ENCODE measurements at places on chromosomes 6 and 20.

GRCh38 chr6:35691027-35691824 lies 2.5 kb upstream of the FKBP5 start:
- DNase-seq: no peak

GRCh38 chr6:3301506-3301905 lies 42.8 kb downstream of the PSMG4 start:
- DNase-seq: no peak

GRCh38 chr20:58131551-58132142 lies 96.8 kb downstream of the ANKRD60 start:
- no peak for DNase-seq

- DNase-seq: no peak
Observed at GRCh38 chr6:7687145-7688111, 38.5 kb upstream of the BMP6 start.

GRCh38 chr20:13131688-13132087 lies 89.4 kb upstream of the ISM1 start:
- DNase-seq: no peak

- no peak for DNase-seq
Observed at GRCh38 chr20:13344671-13345070, 123.6 kb downstream of the ISM1 start.

- DNase-seq: no peak
Observed at GRCh38 chr6:52537001-52537753, 39.7 kb downstream of the TRAM2 start.

DNA sequence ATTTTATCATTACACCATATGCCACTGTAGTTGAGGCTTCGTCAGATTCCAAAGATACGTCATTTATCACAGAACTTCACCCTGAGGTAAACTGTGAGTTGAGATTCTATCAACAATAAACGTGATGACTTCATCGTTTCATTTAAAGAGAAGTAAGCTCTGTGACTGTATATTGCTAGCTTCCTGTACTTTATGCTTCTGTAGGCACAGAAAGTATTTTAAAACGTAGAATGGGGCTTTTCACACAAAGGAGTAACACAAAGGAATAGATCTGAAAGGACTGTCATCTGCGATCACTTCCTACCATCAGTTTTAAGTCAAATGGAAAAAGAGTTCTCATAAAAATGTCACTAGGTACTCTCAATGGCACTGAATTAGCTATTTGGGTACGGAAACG lies 234.4 kb upstream of the MCHR2 start:
- no peak for DNase-seq

- no peak for DNase-seq
Observed at GRCh38 chr6:82568290-82568993, 204.8 kb downstream of the TPBG start.

GRCh38 chr6:22204153-22204552 lies 92.7 kb downstream of the PRL start:
- DNase-seq: no peak

- DNase-seq: no peak
Observed at GRCh38 chr6:137403855-137404254, 90.3 kb downstream of the OLIG3 start.

- DNase-seq: no peak
Observed at GRCh38 chr6:41777551-41778285, 2.0 kb downstream of the FRS3 start.

DNA sequence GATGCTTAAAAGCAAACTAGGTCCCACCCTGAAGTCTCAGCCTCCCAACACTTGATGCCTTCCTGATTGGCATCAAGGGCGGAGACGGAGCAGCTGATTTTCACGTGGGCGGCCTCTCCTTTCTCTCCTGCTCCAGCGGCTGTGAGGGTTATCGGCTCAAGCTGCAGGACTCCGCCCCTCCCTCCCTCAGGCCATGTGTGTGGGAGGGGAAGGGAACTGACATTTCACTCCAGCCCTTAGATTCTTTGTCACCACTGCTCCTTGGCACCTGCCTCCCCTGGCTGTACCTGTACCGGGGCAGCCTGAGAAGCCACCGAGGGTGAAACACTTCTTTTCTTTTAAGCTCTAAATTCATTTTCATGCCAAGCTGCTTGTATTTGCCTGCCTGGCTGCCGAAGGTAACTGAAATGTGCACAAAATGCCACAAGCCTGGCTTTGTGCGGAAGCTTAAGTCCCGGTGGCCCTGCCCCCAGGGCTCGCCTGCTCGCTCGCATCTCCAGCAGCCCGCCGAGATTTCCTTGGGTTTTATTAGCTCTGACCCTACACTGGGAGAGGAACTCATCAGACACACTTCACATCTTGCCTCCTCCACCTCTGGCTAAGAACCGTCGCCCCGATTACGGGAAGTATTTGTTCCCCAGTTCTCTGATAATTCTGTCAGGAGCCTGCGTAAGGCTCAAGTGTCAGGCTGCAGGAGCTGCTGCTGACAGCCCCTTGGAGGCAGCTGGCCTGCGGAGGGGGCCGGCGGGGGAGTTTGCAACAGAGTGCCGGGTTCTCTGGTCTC lies 9.6 kb upstream of the CPNE5 start:
- DNase-seq: no peak

DNA sequence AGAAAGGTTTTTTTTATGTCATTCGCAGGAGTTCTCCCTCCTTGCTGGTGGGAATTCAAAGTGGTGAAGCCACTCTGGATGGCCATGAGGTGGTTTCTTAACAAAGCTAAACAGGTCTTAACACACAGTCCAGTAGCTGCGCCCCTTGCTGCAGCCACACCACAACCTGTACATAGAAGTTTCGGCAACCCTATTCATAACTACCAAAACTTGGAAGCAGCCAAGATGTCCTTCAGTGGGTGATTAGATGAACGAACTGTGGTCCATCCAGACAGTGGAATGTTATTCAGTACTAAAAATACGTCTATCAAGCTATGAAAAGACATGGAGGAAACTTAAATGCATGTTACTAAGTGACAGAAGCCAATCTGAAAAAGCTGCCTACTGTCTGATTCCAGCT lies 78.9 kb downstream of the FAM120B start:
- DNase-seq: no peak

DNA sequence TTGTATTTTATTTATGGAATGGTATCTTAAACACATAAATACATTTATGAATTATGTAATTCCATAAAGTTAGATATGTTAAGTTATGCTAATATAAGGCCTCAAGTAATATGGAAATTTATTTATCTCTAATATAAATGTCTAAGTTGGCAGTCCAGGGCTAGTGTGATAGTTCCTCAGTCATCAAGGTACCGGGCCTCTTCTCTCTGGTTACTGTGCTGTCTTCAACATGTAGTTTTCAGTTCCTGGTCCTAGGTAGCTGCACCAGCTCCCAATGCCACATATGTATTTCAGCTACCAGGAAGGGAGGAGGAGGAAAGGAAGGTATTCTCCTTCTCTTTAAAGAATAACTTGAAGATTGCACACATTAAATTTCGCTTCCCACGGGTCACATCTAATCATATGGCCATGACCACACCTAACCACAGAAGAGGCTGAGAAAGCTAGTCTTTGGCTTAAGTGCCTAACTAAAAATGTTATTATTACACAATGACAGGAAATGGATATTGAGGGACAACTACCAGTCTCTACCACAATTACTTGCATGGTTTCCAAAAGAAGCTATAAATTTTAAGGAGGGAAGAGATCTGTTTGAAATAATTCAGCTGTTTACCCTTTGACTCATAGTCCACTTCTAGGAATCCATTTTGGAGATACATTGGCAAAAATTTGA lies 68.6 kb downstream of the BCKDHB start:
- DNase-seq: no peak

DNA sequence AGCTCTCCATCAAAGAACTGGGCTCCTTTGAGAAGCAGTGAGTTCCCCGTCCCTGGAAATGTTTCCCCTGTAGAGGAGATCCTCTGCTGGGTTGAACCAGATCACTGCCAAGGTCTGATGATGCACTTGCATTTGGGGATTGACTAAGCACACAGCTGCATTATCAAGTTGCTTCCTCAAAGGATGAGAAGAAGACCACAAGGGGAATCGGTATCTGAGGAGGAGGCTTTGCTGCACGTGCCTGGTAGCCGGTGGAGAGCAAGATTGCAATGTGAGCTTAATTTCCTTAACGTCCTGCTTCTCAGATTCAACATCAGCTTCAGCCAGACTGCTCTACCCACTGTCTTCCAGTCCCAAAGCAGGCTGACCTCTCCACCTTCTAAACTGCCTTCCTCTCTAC lies 128.8 kb upstream of the STMND1 start:
- no peak for DNase-seq

DNA sequence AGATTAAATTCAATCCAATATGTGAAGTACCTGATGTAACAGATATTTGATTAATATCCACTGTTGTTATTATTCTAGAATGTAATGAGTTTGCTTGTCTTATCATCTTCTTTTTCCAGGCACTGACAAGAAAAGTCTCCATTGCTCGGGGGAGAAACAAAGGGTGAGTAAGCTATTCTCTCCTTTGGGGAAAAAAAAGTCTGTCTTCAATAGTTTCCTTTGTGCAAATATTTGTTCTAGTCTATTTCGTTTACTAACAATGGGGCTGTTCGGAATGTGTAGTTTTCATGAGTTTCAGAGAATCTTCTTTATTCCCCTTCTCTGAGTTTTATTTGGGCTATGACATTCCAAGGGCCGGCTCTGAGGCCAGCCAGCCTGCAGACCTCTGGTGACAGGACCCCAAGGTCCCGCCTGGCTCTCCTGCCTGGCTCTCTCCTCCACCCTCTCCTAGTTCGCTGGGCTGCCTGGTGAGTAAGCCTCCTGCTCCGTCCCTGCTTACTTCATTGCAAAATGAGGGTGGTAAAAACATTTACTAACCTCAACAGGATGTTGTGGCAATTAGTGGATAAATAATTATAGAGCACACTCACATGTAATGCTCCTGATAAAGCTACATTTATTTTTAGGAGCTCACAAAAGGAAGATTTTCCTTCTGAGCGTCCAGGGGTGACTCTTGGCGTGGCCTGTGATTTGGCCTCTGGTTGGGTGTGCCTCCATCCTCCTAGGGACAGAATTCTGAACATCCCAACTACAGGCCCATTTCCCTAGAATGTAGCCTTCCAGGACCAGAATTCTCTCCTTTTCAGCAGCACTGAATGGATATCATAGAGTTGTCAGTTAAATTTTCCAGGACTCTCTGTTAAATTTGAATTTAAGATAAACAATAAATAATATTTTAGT lies 43.1 kb upstream of the SNX9 start:
- DNase-seq: no peak

DNA sequence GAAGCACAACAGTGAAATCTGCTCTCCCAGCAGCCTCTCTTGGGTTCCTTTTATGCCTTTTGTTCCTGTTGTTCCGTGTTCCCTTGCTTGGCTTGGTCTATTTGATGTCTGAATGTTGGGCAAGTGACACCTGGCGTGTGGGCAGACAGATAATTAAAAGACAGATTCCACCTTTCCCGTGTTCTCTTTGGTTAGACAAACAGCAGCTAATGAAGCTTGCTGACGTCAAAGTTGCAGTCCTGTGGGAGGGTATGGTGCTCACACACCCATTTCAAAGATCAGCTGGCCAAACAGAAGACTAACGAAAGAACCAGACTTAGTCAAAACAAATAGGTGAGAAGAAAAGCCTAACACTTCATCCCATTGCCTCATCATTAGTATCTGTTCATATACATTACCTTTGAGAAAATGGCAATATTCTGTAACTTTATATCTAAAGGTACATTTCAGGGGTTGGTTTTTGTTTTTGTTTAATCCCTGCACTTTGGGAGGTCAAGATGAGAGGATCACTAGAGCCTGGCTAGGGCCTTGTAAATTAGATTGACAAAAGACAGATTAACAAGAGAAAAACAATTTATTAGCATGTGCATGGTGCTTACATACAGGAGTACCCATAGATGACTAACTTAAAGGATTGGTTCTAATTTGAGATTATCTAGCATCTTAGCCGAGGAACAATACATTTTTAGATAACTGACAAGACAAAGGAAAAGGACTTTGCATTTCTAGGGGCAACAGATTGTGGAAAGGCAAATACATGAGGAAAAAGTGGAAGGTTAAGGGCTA lies 48.9 kb upstream of the TNFRSF21 start:
- DNase-seq: no peak

DNA sequence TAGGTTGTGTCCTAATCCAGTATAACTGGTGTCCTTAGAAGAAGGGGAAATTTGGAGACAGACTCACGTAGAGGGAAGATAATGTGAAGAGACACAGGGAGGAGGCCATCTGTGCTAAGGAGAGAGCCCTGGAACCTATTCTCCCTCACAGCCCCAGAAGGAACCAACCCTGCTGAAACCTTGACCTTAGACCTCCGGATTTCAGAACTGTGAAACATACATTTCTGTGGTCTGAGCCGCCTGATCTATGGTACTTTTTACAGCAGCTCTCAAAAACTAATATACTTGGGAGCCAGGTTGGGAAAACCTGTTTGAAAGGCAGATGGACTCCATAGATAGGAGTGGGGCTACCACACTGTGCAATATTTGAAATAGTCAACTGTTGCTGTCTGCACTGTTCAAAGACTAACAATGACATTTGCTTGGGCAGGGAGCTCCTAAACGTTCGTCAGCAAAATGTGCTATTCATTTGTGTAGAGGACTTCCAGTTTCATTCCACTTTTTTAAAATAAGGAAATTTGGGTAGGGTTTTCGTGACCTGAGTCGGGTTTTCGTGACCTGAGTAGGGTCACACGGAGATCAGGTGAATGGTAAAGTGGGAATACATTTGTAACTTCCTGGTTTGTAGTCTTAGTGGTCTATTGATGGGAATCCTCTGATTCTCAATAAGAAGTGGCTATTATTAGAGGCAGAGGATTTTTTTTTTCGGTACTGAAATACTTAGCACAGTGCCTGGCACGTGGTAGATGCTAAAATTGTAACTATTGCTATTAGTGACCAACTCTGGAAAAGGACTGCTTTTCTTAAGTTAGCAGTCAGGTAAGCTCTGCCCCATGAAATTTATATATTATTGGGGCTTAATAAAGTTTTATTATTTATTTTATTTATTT lies 11.4 kb downstream of the TAGAP start:
- DNase-seq: no peak

DNA sequence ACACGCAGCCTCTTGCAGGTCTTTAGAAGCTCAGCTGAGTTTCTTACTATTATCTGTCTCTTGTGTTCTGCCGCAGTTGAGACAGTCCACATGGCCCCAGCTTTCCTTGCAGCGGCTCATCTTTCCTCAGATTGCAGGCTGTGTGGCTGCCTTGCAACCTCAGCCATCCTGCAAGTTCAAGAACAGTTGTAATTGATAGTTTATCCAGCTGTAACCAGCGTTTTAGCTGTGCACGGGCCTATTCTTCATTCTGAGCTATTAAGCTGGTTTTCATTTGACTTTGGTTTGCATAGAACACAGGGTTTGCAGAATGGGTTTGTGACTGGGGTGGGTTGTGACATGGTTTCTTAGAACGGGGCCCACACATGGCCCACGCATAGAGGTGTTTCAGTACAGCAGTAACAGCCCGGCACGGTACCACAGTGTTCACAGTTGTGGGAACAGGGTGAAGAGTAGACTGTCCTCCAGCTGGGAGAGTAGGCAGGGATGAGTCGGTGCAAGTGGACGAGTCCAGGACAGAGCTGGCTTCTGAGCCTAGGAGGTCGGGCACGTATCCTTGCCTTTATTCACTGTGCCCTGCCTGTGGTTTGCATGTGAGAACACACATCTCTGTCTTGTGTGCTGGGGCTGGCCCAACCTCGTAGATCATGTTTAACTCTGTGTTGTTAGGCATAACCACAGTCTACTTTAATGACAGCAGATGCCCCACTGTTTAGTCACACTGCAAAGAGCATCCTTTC lies 89.2 kb downstream of the RPP40 start:
- no peak for DNase-seq

GRCh38 chr6:145012039-145012662 lies 723.2 kb downstream of the EPM2A start:
- DNase-seq: no peak

Data from T-helper 2 cell (primary cell).